Stimulated activated CD8-positive, alpha-beta memory T cell treated with anti-CD3 and anti-CD28 coated beads, Interleukin-4, amount 100 ng/mL, for 1 hour (primary cell): ENCODE measurements at places on chromosomes 11 and 22.

- no peak for DNase-seq
Observed at GRCh38 chr11:59573216-59573615, 42.4 kb downstream of the OSBP start.

GRCh38 chr11:45852712-45853101 is 5.4 kb downstream of the CRY2 start:
- DNase-seq, result no peak

DNA sequence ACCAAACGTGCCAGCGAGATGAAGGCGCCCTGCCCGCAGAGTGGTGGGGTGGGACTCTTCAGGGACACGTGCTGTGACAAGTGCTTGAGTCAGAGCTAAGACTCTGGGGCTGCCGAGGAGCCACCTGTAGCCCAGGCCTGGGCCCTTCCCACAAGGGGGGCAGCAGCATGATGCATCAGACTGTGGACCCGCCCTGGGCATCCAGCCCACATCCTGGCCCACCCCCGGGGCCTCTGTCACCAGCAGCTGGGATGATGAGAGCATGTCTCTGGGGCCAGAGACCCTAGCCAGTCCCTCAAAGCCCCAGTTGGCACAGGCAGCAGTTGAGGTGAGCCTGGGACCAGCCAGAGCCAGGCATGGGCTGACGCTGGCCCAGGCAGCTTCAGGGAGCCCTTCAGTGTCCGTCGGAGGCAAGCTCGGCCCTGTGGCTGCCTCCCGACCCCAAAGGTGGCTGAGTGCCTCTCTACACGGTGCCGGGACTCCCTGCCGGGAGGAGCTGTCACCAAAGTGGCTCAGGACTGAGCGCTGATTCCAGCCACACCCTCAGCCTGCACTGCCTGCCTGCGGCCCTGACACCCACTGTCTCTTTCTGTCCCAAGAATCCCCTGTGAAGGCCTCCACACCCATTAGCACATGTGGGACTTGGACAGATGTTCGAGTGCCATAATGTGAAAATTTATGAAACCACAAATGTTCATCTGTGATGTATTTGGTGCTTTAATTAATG is 41.3 kb downstream of the CDKN1C start:
- no peak for DNase-seq

DNA sequence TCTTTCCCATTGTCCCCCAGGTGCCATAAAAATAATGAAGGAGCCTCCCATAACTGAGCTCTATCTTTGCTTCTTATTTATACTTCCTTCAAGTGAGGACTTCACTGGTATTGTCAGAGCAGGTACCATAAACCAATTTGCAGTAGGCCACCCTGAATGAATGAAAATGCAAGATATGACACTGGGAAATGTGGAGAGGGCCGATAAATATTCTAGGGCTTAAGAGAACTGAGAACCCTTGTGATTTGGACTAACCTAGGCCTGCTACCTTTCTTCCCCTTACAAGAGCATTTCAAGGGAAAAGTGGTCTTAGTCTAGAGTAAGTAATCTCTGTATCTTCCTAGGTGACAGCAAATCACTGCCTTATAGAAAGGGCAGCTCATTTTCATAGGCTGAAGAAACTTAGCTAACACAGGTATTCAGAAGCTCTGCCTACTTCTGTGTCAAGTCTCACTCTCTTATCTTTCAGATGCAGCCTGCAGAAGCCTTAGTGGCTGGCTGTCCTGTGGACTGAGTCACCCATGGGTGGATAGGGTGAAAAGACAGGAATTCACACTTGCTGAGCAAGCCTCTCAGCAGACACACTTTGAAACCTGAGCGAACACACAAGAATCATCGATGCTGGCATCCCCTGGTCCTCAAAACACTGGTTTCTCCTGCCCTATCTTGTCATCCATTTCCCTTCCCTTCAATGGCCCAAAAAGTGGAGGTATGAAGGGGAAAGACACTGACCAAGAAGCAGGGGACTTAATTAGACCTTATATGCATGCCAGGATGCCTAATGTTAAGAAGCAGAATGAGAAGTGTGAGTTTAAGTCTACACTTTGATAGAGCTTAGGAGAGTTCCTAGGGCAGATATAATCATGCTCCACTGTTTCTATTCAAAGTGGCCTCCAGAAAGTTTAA is 15.2 kb downstream of the NRIP3 start:
- DNase-seq, result no peak

DNA sequence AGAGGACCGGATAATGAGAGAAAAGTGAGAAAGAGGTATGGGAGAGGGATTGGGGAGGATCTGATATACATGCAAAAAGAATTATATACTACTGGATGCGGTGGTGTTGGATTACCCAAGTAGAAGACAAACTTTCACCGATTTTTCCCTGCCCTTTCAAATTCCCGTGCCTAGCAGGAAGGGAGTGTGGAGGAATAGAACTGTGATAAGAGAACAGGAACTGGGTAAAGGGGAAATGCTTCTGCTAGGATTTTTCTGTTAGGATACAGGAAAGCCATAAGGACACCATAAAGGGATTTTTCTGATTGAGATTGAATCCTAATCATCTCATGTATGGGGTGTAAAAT is 480 bp upstream of the MTMR2 start:
- no peak for DNase-seq

DNA sequence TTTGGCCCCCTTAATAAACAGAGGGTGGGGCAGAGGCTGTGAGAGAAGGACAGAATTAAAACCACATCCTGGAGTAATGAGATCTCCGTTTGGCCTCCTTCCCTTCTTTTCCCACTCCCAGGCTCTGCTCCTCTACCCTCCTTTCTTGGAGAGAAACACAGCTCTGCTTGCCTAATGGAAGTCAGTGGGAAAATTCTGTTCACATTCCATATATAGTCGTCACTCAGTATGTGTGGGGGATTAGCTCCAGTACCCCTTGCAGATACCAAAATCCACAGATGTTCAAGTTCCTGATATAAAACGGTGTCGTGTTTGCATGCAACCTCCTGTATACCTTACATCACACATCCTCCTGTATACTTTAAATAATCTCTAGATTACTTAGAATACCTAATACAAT is 37.6 kb upstream of the THY1 start:
- DNase-seq, result no peak

- no peak for DNase-seq
Observed at GRCh38 chr11:45109400-45109799, 37.0 kb upstream of the PRDM11 start.

DNA sequence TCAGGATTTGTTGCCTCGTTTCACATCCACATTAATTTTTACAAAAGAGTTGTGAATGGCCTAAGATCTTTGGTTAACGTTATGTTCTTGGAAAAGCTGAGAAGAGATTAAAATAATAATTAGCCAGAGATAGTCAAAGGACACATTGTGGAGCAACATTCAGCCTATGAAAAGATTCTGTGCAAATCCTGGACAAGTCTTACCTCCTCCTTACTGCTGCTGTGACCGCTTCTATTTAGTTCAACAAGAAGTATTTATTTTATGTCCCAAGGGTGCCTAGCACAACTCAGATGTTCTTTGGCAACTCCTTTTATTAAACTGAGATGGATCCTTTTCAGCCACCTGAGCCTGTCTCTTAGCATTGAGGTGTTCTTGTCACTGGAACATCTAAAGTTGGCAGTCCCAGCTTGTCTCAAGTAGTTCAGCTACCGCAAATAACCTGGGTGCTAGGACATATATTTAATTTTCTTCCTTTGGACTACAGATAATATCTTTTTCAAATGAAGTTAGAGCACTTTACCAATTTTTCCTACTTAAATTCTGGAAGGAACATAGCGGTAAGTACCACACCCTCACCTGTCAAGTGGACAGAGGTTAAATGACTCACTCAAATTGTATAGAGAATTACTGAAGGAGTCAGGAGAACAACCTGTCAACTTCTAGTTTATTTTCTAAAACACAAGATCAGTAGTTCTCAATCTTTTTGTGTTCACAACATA is 80.5 kb upstream of the CHRM4 start:
- no peak for DNase-seq

DNA sequence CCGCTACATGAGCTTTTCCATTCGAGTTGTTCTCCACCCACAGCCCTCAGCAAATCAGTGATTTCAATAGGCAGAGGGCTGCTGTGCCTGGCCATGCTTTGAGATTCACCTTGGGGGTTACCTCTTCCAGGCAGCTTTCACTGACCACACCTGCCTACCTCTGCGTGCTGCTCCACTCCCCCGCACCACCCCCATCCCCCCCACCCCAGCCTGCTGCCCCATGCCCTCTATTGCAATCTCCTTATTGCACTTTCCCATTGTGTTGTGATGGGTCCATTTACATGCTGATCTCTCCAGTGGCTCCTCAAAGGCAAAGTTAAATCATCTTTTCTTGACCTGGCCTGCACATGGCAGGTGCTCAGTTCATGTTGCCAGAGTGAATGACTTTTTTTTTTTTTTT is 18.0 kb upstream of the POLA2 start:
- DNase-seq, result no peak

DNA sequence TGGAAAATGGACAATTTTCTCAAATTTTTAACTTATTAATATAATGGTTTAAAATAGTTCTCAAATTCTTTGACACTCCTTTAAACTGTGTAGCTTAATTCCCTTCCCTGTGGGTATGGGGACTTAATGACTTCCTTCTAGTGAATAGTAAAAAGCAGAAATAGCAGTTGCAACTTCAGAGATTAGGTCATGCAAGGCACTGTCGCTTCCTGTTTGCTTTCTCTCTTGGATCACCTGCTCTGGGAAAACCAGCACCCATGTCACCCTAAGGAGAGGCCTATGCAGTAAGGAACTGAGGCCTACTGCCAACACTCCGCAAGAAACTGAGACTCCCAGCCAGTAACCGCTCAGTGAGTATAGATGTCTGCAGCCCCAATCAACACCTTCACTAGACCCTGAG is 5.5 kb upstream of the PANX3 start:
- DNase-seq, result no peak

GRCh38 chr11:70078095-70078780 is at the start of gene ANO1:
Gene ANO1, plus strand, starts transcription at chr11:70078317. Its CDS starts 290 bp downstream, at chr11:70078607.
- no peak for DNase-seq

GRCh38 chr11:69644962-69645675 is 4.2 kb downstream of the CCND1 start:
- DNase-seq, result no peak

- DNase-seq, result no peak
Observed at GRCh38 chr22:39379756-39380730, 19.5 kb upstream of the TAB1 start.

DNA sequence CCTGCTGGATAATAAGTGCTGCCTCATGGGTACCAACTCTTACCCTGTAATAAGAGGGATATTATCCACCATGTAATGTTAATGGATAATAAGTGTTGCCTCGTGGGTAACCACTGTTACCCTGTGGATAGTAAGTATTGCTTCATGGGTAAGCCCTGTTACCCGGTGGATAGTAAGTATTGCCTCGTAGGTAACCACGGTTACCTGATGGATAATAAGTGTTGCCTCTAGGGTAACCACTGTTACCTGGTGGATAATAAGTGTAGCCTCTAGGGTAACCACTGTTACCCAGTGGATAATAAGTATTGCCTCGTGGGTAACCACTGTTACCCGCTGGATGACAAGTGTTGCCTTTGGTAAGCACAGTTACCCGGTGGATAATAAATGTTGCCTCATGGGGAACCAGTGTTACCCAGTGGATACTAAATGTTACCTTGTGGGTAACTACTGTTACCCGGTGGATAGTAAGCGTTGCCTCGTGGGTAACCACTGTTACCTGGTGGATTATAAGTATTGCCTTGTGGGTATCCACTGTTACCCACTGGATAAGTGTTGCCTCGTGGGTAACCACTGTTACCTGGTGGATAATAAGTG is 18.6 kb upstream of the NXPE4 start:
- DNase-seq, result no peak

DNA sequence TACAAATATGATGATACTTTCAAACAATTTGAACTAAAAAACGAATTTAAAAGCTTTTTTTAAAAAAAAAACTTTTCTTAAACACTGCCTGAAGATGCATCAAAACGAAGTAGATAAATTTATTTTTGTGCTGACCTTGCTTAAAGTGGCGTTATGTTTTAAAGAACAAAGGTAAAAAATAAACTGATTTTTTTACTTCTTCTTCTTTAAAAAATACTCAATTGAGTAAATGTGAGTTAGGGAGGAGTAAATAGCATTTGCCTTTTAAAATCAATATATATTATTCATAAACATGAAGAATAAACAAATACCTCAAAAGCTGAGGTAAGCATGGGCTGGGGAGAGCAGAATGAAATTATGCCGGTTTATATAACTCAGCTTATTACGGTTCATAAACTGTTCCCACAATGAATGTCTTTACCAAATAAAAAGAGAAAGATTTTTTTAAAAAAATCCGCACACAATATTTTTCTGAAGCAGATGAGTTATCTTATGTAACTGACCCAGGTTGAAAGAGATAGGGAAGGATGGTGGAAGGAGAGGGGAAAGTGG is 9.0 kb downstream of the PAX6 start:
- DNase-seq, result no peak

DNA sequence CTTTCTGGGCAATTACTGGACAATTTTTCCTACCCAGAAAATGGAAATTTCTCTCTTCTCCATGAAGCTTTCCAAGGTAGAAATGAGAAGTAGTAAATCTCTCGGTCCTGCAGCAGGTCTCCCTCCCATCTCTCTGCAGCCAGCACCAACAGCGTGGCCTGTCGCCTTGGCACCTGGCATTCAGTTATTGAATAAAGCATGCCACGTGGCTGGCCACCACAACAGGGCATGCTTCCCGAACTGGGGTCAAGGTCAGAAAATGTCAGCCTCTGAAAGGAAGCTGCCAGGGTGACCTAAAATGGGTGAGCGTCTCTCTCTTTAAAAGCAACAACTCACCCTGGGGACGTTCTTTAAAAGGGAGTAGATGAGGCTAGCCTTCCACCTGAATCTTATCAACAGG is 14.0 kb downstream of the CACNG2 start:
- no peak for DNase-seq

DNA sequence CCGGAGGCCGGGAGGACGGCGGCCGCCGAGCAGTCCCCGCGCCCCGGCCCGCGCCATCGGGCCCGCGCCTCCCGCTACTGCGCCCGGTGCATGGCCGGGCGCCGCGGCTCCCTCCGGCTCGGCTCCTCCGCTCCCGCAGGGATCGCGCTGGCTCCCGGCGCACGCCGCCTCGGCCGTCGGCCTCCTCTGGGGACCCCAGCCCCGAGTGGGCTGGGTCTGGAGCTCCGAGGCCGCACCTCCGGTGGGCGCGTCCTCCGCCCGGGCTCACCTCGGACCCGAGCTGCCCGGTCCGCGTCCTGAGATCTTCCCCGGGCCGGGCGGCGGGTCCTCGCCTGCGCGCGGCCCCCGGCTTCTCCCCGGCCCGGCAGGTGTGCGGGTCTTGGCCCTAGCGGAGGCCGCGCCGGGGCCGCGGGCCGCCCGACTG is 251 bp downstream of the SHISA8 start:
- no peak for DNase-seq

- no peak for DNase-seq
Observed at GRCh38 chr11:790721-791564, 1.1 kb upstream of the CEND1 start.

- no peak for DNase-seq
Observed at GRCh38 chr11:59787816-59788215, 22.8 kb downstream of the MRPL16 start.

- no peak for DNase-seq
Observed at GRCh38 chr11:61974766-61975631, 7.6 kb upstream of the FTH1 start.
